ENCODE measurements at places on chromosomes 16 and 17.

DNA sequence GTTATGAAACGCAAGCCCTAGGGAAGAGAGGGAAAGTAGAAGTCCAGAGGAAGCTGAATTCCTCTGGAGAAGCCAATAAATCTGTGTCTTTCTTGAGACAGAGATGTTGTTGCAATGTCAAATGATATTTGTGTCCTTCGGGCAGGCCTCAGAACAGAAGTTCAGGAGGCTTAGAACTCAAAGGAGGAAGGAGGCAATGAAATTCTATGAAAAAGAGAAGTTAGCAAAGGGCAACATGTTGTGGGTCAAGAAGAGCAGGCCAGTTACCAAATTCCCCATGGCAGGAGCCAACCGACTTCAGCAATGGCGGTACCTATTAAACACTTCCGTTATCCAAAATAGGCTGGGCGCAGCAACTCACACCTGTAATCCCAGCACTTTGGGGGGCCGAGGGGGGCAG, 109.0 kb upstream of the DHX40 start:
- no peak for DNase-seq

GRCh38 chr16:85619101-85619891, 6.2 kb downstream of the GSE1 start:
- no peak for DNase-seq

- no peak for DNase-seq
Measured at GRCh38 chr16:28549301-28549899, 4.3 kb upstream of the SGF29 start.

DNA sequence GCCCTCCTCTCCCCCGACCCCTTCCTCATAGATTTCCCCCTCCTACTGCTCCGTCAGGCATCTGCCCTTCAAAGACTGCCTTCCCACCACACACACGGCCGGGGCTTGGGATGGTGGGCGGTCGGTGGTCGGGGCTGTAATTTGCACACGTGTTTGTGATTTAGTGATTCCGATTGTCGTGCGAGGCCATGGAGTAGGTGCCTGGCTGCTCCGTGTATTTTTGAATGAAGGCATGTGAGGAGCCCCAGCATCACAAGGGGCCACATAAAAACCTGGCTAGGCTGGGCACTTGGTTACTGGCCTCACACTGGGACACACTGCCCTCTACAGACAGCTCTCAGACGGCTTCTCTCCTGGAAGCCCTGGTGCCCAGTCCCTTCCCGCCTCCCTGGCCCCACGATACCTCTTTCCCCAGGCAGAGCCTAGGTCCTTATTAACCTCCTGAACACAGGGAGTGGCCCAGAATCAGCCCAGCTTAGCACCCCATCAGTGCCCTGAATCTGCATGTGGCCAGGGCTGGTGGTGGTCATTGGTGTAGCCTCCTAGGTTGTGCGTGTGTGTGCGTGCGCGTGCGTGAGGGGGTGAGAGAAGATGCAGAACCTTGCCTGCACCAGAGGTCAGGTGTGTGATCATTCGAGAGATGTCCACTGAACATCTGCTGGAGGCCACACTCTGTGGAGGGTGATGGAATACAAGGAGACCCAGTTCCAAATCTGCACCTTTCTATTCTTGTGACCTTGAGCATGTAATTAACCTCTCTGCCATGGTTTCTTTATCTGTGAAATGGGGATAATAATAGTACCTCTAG, 1.3 kb upstream of the SOCS1 start:
- no peak for DNase-seq

DNA sequence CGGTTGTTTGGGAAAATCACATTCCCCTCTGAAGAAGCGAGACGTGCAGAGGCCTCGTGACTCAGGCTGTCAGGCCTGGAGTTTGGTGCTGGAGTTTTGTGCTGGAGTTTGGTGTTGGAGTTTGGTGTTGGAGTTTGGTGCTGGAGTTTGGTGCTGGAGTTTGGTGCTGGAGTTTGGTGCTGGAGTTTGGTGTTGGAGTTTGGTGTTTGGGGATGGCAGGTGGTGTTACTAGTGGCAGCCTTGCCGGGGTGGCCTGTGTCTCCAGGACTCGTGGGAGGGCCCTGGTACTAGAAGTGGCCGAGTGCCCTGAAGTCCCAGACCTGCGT, 12.6 kb downstream of the TBC1D24 start:
- no peak for DNase-seq

DNA sequence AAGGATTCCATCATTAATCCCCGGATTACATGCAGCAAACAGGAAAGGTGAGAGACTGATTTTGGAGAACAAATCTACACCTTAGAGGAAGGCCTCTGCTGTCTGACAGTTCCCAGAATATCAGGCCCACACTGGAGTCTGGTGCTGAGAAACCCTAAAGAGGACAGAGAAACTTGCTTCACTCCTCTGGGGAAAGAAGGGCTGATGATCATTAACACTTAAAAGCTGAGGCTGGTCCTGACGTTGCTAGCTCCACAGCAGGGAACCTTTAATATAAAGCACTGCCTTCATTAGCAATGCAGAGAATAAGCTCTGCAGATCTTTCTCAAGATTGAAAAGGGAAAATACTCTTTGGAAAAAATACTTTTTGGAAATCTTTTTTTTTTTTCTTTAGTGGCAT, 1472.4 kb upstream of the GOT2 start:
- DNase-seq, result no peak

DNA sequence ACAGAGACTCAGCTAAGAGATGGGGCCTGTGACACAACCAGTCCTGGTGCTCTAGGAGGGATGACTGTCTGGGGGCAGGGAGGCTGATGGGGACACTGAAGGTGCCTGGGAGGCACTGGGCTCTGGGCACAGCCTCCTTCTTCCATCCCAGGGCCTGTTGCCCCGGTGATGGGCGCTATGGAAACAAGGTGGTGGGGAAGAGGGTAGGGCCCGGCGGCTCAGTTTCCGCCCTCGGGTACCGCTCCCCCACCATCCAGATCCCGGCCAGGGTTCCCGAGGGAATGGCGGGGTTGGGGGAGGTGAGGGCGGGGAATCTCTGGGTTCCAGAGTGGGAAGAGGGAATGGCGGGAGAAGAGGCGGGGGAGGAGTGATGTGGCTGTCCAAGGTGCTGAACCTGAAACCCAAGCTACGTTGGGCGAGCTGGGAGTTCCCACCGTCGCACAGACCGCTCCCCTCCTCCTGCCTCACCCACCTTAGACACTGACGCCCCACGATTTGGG, 981 bp downstream of the KCNH4 start:
- no peak for DNase-seq

DNA sequence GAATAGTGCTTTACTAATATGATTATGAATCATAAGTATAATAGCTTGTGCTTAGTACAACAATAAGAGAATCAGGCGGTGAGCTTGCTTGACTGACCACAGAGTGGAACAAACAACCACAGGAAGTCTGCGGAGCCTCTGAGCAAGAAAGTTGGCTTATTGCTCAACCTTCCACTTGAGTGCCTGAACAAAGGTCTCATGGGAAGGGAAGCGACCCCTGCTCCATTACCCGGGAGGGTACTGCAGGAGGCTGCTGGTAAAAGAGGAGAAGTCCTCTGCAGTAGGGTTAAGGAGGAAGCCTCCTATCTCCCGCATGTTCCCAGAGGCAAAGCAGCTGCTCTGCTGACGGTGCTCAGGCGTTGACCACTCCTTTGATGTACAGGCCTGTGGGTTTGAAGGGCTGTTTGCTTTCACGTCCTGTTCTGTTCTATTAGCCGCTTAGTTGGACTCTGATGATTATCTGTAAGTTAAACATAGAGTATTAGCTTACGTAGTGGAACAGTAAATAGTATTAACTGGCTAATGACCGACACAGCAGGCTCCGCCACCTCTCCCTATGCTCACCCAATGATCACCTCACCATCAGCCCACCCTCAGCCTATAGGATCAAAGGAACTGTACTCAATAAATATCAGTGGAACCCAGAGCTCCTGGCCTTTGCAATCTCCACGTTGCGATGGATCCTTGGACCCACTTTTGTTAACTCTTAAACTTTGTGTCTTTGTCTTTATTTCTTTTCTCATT, 17.5 kb downstream of the ALOX15B start:
- no peak for DNase-seq

DNA sequence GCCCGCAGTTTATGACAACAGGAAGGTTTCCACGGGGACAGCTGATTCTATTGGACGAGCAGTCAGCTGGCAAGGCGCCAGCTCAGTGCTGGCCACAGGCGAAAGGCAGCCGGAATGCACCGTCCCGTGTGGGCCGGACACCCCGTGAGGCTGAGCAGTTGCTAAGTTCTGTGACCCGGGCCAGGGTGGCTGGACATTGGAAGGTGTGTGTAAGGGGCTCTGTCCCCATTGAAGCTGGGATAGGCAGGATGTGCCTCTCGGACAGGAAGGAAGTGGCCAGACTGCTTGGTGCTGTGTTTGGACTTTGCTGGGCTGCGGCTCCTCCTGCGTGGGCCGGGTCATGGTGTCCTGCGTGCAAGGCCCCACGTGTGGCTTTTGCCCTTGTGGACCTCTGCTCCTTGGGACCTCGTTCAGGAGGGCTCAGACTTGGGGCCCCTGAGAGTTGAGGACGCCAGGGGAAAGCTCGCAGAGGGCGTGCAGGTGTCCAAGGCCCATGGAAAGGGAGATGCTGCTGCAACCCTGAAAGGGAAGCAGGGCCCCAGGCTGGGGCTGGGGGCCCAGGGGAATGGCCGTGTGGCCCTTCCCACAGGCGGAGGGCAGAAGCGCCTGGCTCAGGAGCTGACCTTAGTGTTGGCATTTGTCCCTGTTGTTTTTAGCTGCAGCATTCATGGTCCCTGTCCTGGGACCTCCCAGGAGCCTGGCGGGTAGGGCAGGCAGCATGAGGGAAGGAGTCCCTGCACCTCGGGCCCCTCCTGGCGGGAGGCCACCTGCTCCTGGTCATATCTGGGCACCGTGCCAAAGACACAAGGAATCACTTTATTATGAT, 10.0 kb downstream of the BAIAP2 start:
- no peak for DNase-seq

DNA sequence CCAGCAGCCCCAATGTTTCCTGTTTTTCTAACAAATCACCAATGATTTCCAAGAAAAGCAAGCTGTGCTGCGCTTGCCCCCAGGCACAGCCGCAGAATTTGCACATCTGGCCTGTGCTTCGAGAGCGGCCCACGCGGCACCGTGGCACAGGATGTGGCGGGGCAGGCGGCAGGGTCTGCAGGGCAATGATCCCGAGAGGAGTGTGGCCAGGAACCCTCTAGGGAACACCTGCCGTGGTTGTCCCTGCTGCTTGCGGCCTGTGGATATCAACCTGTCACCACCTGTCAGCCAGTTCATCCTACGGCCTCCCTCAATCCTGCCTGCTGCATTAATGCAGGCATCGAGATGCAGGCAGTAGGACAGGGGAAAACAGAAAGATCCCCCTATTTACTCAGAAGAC, 24.0 kb downstream of the PIK3R5 start:
- DNase-seq, result peak; percentile 47

Data from stimulated activated CD4-positive, alpha-beta T cell treated with anti-CD3 and anti-CD28 coated beads, Interleukin-1b, Interleukin-23, amount 100 ng/mL, for 4 hours (primary cell).